Activated T-helper 9 cell treated with anti-CD3 and anti-CD28 coated beads, Interleukin-2, amount 50 U/mL, for 16 hours (primary cell): ENCODE measurements at places on chromosomes 6 and 20.

DNA sequence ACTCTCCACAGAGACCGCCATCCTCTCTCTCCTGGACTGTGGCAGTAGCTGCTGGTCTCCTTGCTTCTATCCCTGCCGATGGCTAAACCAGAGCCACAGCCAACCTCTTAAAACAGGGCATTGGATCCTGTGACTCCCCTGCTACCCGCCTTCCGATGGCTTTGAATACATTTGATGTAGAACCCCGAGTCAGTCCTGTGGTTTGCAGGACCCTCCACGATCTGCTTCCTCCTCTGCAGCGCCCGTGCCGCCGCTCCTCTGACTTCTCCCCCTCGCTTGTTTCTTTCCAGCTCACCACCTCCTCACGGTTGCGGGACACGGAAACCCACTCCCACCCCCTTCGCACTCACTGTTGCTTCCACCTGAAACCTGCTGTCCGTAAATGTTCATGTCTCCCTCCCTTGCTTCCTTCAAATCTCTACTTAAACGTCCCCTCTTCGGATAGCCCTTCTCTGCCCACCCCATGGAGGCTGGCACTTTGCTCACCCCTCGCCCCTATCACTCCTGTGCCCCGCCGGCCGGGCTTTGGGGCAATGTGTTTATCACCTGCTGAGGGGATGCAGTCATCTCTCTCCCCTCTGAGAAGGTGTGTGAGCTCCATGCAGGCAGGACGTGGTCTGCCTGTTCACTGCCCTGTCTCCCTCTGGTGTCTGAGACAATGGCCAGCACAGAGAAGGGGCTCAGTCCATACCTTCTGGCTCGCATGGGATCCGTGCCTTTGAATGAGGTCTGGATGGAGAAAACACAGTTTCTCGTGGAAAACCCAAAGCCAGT lies 67.8 kb downstream of the GFOD1 start:
- DNase-seq: no peak

DNA sequence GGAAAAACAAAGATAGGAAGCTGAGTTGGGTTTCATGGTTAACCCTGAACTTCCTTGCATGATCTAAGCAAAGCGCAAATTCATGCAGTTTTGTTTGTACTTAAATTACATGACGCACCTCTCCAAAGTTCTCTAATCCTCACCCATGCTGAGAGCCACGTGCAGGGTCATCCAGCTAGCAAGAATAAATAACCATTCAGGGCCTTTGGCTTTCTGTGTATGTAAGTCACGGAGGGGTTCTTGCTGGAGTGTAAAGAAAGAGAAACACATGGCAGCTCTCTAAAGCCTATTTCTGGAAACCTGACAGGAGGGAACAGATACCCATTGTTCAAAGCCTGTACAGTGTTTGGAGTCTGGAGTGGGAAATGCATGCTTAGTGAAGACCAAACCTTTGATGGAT lies 171.7 kb upstream of the CCN2 start:
- no peak for DNase-seq

GRCh38 chr6:159116343-159116742 lies 52.9 kb upstream of the FNDC1 start:
- no peak for DNase-seq

- DNase-seq: no peak
Observed at GRCh38 chr20:3658716-3659491, 4.3 kb downstream of the GFRA4 start.

GRCh38 chr6:29439006-29439405 lies at the start of gene OR10C1:
OR10C1 (plus strand) TSS chr6:29439306; CDS start chr6:29440016, 710 bp downstream.
- no peak for DNase-seq

DNA sequence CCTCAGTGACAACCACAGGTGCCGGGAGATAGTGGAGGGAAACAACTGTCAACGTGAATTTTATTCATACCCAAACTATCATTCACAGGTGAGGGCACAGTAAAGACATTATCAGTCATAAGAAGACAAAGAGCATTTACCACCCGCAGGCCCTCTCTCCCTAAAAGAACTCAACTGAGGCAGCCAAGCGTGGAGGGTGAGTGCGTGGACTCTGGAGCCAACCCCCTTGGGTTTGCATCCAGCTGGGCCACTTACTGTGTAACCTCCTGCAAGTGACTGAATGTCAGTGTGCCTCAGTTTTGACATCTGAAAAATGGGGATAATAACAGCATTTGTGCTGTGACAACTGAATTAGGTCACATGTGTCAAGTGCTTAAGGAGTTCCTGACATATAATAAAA lies 70.6 kb upstream of the KCNK16 start:
- no peak for DNase-seq

DNA sequence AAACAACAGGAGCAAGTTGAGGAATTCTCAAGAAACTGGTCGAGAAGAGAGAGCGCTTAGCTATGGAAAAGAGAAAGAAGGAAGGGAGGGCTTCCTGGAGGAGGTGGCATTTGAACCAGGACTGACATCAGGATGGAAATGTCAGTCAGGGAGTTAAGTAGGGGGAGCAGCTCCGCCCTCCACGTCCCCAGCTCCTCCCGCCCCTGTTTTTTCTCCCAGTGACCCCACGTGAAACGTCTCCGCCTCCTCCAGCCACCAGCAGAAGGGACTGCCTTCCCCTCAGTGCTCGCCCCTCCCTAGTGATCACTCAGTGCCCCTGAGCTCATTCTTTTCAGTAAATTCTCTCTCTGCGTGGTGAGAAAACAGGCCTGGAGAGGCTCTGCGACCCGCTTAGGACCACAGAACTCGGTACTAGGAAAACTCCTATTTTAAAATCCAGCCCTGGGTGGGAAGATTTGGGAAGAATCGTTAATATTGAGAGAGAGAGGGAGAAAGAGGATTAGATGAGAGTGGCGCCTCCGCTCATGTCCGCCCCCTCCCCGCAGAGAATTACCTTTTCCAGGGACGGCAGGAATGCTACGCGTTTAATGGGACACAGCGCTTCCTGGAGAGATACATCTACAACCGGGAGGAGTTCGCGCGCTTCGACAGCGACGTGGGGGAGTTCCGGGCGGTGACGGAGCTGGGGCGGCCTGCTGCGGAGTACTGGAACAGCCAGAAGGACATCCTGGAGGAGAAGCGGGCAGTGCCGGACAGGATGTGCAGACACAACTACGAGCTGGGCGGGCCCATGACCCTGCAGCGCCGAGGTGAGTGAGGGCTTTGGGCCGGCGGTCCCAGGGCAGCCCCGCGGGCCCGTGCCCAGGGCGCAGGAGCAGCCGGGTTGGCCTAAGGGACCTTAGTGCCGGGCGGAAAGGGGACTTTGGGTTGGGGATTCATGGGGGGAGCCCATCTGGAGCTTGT lies 4.6 kb downstream of the HLA-DPB1 start:
- DNase-seq: no peak

DNA sequence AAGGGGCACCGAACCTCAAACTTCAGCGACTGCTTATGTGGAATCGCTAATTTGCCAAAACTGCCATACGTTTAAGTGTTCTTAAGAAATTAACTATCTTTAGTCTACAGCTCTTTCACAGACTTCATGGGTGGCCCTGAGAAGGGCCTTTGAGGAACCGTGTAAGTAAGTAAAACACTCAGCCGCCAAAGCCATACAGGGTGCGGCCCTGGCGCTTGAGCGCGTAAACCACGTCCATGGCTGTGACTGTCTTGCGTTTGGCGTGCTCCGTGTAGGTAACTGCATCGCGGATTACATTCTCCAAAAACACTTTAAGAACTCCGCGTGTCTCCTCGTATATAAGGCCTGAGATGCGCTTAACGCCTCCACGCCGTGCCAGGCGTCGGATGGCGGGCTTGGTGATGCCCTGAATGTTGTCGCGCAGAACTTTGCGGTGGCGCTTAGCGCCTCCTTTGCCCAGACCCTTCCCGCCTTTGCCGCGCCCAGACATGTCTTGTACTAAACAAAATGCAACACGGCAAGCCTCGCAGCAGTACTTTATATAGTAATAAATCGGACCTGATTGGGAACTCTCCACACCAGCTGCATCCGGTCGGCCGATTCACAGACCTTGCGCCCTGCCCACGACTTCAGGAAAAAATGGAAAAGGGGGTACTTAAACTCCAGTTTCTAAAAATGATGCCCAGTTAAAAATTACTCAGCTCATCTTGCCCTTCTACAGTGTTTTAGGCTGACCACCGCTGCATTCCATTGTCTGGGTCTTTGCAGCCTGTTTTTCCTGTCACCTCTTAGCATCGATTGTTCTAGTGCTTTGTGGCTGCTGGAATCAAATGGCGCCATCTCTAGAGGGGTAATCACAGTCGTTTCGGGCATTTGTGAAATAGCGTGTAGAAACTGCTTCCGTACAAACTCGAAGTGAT lies 38.9 kb downstream of the OR2B2 start:
- no peak for DNase-seq

- peak; percentile 24 for DNase-seq
Observed at GRCh38 chr20:438571-439469, 23.5 kb downstream of the TBC1D20 start.

- DNase-seq: no peak
Observed at GRCh38 chr6:159438106-159438505, 254.9 kb downstream of the SOD2 start.

GRCh38 chr20:25984933-25985332 lies 288.3 kb upstream of the ZNF337 start:
- peak; percentile 17 for DNase-seq

DNA sequence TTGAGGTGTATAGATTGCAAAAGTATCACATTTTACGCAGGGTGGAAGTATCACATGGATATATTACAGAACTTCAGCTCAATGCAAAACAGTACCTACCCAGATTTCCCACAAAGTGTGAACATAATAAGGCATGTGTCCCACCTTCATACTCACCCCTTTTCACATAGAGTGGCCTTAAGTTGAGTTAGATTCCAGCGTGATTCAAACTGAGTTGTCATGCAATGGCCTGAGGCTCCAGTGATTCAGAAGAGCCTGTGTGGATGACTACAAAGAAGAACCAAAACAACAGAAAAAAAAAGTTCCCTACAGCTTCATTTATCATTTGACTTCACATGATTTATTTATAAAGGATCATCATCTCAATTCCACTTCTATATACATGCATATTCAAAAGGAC lies 309.7 kb downstream of the SLC35F1 start:
- DNase-seq: no peak
